Choroid plexus epithelial cell (primary cell): ENCODE measurements at places on chromosomes 5 and 9.
A peak's percentile ranks its signal among the peaks of the same experiment; 100 is the strongest.

DNA sequence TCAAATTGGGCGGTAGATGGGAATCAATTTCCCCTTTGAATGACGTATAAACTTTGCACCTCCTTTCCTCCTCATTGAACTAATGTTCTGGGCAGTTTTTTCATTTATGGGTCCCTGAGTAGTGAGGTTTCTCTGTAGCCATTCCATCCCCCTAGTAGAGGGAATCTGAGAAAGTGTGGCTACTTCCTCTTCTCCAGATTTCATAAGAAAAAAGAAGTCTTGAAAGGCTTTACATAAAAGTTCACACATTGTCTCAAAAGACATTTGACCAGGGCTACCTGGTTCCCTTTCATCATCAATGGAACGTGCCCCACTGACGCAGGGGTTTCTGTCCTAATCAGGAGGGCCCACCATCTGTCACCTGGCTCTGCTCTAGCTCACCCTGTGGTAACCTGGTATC is 57.3 kb downstream of the CTSL start:
- DNase-seq: no peak

GRCh38 chr5:6581559-6582426 is 51.1 kb downstream of the NSUN2 start:
- peak; percentile 19 for DNase-seq

DNA sequence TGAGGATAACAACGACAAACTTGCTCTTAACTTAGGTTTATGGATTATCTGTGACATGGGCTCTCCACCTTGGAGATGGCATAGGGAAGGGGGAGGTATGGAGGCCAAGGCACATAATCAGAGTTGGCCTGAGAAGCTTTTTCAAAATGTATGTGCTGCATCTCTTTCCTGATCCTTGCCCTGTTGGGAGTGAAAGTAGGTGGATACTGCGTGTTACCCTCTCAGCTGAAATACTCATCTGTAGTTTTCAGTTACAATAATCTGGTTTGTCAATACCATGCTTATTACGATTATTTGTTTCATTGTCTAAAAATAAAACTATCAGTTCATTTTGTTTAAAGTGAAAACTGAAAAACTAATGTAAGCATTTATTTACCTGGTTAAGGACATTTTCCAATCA is 86.7 kb downstream of the SLC44A1 start:
- no peak for DNase-seq

DNA sequence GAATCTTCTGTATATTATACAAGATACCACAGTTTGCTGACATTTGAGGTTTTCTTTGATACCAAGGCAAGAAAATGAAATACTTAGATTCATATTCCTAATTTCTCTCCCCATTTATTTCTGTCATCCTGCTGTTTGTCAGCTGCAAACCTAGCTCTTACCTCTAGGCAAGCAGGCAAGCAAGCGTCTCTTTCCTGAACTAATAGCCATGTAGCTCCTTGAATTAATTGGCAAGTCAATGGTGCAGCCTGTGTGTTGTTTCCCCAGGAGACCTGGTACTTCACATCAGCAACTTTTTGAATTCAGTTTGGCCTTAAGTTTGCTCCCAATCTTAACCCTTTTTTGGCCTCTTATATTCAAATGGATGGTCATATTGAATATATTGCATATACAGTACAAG is 573.6 kb upstream of the ARRDC3 start:
- no peak for DNase-seq

- DNase-seq: no peak
These were observed 871 bp downstream of the TRIO start for GRCh38 chr5:14143841-14144585.

- DNase-seq: no peak
These were observed 464.9 kb upstream of the NMUR2 start for GRCh38 chr5:152869971-152870370.

DNA sequence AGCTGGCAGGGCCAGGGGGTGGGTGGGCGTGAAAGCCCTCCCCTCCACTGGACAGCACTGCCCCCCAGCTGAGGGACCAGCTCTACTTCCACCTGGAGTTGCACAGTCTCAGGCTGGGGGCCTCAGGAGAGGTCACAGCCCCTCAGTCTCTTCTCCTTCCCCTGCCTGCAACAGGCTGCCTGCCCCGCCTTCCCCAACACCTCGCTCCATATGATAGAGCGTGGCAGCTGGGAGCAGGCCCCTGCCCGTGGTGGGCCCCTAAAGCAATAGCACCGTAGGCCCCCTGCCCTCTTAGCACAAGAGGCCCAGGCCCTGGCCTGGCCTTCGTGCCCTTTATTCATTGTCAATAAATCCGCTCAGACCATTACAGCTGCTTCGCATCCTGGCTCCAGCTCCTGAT is 3.9 kb downstream of the RELL2 start:
- DNase-seq: no peak
